ENCODE measurements at places on chromosomes 16 and 17. TPM values are rescaled to one million over a fixed set of nuclear protein-coding genes. Genes with fewer than 3 reads are reported as not detected.

- DNase-seq: no peak
Observed at GRCh38 chr17:40022961-40023541, 7.8 kb downstream of the CSF3 start.

DNA sequence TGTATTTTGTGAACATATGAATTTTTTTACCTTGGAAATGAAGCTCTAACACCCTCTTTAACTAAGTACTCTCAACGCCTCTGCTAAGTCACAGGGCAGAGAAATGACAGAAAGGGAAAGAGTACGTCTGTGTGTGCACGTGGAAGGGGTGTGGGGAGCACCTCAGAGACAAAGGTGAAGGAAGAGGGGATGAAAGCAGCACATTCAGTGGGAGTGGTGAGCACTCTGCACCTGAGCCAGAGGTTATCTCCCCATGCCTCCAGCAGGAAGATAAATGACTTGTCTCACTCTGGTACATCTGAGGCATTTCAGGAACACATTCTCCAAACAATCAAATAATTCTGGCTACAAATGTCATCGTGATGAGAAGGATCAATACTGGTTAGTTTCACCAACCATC, 15.0 kb downstream of the GNA13 start:
- no peak for DNase-seq

- no peak for DNase-seq
Observed at GRCh38 chr16:10077861-10078260, 104.4 kb downstream of the GRIN2A start.

DNA sequence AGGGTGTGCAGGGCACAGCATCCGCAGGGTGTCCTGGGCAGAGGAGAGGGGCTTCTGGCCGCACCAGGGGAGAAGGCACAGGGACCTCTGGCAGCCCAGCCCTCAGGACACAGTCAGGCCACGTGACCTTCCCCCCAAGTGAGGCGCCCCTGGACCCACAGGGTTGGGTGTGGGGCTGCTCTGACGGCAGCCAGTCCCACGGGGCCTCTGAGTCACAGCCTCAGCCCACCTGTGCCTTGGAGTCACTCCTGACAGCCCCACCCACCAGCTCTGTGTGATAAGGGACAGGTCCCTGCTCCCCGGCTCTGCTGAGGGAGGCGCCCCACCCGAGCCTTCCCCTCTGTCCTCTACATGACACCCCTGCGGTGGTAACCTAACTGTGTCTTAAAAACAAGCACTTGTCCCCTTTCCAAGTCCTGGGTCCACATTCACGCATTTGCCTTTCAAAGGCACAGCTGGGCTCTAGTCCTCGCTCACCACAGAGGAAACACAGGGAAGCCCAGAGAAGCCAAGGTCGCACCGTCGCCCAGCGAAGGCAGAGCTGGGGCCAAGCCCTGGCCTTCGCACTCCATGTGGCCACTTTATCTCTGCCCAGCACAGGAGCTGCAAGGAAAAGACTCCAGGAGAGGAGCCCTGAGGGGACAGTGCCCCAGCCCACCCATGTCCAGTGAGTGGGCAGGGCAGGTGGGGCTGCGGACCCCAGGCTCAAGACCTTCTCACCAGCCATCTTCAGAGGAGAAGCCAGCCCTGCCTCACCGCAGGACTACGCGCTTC, 5.1 kb upstream of the NPTX1 start:
- no peak for DNase-seq

- no peak for DNase-seq
Observed at GRCh38 chr17:1762901-1763898, 1.3 kb downstream of the SERPINF1 start.

DNA sequence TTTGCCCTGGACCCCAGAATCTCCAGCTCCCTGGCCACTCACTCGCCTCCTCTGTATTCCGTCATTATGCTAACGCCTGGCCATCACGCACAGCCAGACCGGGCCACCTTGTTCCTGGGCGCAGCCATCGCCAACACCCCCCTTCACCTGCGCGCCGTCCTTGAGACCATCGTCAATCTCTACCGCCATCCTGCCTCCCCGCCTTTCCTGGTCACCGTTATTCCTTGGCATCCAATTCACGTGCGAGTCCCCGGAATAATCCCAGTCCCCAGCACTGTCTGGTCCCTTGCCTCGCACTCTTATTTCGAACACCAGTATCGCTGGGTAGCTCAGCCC, 541 bp downstream of the VKORC1 start:
- DNase-seq: no peak

The GJC1 gene
- 6.7 TPM for total RNA-seq

The CCL4L2 gene
- total RNA-seq: not detected

The ASPHD1 gene
- total RNA-seq: 0.26 TPM

The APOBR gene
- not detected for total RNA-seq

The SMTNL2 gene
- total RNA-seq: not detected

All from dermis microvascular lymphatic vessel endothelial cell (primary cell).